Bladder microvascular endothelial cell (primary cell): ENCODE measurements at places on chromosomes 13 and 19. TPM values are rescaled to one million over a fixed set of nuclear protein-coding genes. Genes with fewer than 3 reads are reported as not detected.

ZNF865 gene
- total RNA-seq = 0.97 and 1.5 TPM in 2 replicates

MPND gene
- 7.2 and 8.7 TPM in 2 replicates for total RNA-seq

SIGLEC7 gene
- not detected in 2 replicates for total RNA-seq

OR7C1 gene
- total RNA-seq = not detected in 2 replicates

BCL2L12 gene
- 4.5 and 7.0 TPM in 2 replicates for total RNA-seq

DCT gene
- total RNA-seq = not detected in 2 replicates

KLK11 gene
- total RNA-seq = not detected in 2 replicates
